Cerebellar nuclear complex (tissue), 1 donor: ENCODE measurements at places on chromosomes 7 and 10.
A peak's percentile ranks its signal among the peaks of the same experiment; 100 is the strongest.

DNA sequence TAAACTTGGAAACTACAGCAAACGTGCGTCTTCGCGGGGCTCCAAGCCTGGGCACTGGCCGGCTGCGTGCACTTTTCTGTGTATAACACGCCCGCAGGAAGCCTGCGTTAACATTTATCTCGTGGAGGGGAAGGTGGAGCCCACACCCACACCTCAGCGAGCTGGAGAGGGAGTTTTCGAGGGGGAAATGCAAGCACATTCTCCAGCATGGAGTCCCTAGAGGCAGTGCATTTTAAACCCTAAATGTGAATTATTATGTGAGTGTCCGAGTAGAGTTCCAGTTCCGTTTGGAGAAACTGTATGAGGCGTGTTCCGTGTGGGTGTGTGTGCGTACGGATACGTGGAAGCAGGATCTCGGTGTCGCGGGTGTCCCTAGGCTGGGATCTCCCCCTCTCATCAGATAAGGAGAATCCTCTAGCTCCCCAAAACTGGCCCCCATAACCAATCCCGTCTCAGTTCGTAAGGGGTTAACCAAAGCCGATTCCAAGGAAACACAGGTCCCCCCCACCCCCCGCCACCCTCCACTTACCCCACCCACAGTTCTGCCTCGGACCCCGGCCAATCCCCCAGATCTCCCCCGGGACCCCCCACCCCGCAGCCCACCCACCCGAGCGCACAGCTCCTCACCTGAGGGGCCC is 403 bp downstream of the CDK6 start:
- no peak for DNase-seq

GRCh38 chr7:1950066-1950451 is 280.0 kb downstream of the ELFN1 start:
- DNase-seq, result no peak

DNA sequence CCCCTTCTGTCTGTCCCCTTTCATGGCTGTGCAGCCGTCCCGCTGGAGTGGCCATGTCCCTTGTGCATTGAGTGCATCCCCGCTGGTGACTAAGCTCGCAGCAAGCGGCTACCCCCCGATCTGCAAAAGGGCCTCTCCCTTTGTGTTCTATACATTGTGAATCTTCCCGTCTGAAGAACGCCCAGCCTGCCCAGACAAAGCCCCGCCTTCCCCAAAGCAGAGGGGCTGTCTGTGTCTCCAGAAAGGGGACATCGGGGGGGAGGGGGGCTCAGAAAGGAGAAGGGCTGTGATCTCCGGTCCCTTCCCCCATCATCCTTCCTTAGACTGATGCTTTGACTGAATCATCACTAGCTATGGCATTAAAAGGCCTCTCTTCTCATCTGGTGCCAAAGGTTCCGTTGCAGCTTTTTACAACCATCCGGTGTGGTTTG is 11.9 kb downstream of the NPTX2 start:
- no peak for DNase-seq

DNA sequence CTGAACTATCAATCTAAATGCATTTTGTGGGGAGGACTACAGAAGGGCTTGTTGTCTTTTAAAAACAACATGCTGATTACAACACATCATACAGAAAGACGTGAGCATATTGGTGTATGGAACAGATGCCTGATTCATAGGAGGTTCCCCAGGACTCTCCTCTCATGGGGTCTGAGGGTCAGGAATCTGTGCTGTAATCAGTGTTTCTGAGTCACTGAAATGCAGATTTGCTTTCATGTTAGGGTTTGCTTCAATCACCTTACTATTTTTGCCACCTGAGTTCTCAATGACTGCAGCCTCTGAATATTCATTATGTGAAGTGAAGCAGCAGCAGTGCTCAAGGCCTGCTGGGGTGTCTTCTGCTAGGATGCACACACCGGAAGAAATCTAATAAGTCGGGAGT is 550 bp upstream of the ANK3 start:
- DNase-seq, result peak; percentile 70

DNA sequence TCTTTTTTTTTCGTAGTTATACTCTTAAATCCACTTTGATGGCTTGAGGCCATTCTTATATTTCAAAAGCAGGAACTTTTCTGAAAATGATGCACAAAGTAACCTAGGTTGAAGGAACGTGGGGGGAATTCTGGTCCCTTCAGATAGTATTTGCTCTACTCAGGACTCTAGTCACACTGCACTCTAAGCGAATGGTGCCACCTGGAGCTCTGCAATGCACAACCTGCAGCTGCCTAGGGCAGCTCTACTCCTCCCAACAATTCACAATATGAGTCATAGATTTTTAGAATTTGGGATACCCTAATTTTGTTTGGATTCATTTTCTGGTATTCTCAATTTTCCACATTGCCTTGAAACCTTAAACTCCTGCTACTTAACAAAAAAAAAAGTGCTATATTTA is 17.3 kb downstream of the SYPL1 start:
- DNase-seq, result no peak

- no peak for DNase-seq
Measured at GRCh38 chr10:11386044-11386443, 225.4 kb downstream of the USP6NL start.

DNA sequence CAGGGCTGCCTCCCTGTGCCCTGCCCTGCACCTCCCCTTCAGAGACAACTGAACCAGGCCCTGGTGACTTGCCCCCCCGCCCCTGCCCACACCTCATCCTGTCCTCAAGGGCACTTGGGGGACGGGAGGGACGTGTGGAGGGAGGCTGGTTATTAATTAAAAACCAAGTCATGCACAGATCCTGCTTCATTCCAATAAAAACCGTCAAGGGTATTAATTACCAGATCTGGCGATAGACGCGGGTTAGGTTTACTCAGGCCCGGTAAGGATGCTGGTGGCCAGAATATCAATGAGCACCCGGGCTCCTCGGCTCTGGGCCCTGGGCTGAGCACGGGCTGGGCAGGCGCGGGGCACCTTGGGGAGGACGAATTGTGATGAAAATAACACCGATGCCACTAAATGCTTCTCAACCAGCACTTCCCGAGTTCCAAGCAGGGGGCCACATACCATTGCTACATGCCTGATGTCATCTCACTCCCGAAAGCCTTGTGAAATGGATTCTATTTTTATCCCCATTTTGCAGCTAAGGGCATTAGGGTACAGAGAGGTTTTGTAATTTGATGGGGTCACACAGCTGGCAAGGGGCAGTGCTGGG is 24.5 kb upstream of the GTF2IRD1 start:
- DNase-seq, result no peak

DNA sequence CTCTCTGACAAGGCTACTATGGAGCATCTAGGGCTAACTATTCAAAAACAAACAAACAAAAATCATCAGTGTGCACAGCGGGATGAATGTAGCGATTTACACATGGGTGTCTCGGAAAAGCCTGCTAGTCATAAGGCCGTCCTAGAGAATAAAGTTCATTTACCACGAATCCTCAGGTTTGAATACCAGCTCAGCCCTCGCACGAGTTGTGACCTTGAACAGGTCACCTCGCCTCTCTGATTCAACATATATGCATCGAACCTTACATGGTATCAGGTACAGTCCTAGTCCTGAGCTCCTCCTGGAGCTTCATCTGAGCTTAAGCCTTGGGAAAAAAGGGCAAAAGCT is 572 bp downstream of the ATP5MF start:
- no peak for DNase-seq

DNA sequence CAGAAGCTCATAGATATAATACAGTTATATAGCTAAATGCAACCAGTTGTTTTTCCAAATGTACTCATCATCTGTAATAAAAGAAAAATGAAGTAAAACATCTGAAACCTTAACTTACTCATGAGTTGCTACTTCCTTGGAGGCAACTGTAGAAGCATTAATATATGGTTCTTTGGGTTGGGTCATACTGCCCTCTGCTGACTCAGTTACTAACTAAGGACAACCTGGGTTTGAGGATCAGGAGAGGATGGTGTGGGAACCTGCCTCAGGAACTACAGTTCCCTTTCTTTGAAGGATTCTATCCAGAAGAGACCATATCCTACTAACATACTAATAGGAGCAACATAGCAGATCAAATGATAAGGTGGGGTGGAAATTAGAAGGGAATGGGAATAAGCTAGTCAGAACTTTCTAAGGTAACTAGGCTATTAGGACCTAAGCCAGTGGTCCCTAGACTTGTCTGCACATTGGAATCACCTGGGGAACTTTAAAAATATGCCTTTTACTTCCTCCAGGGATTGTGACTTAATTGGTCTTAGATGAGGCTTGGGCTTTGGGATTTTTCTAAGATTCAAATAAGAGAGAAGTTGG is 20.7 kb downstream of the COX15 start:
- no peak for DNase-seq
